Renal pelvis (tissue), 12 donors: ENCODE measurements at places on chromosomes 13 and 19. TPM values are rescaled to one million over a fixed set of nuclear protein-coding genes. Genes with fewer than 3 reads are reported as not detected.

DNA sequence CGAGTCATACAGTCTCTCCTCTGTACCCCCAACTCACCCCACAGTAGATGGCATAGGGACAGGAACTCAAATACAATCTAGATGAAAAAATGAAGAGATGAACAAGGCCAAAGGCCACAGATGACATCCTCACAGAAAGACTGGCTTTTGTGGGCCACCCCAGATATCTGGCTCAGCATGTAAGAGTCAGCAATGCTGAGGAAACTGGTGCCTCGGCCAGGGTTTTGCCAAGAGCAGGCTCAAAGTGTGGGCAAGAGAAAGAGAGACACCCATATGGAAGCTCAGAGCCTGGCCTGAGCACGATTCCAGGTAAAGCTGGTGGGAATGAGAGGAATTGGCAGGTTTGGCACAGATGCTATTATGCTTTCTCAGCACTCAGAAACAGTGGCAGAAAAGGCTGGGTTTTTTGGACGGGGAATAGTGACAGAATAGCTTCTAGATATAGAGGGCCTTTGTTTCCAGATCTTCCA, 460.6 kb downstream of the FOXO1 start:
- DNase-seq: no peak

DNA sequence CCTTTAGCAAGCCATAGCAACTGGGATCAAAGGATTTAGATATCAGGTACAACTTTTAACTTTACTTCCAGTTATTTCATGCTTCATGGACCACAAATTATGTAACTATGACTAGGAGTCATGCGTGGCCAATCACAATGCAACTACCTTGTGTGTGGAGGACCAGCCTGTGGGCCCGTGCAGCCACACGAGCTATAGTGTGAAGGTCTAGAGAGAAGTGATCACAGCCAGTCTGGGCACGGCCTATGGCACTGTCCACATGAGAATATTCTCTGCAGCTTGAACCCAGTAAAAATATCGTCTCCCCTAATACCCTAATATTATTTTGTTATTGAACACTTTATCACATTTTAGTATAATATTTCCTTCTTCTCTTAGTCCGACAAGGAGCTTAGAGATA, 464.9 kb upstream of the MIR17HG start:
- no peak for DNase-seq

DNA sequence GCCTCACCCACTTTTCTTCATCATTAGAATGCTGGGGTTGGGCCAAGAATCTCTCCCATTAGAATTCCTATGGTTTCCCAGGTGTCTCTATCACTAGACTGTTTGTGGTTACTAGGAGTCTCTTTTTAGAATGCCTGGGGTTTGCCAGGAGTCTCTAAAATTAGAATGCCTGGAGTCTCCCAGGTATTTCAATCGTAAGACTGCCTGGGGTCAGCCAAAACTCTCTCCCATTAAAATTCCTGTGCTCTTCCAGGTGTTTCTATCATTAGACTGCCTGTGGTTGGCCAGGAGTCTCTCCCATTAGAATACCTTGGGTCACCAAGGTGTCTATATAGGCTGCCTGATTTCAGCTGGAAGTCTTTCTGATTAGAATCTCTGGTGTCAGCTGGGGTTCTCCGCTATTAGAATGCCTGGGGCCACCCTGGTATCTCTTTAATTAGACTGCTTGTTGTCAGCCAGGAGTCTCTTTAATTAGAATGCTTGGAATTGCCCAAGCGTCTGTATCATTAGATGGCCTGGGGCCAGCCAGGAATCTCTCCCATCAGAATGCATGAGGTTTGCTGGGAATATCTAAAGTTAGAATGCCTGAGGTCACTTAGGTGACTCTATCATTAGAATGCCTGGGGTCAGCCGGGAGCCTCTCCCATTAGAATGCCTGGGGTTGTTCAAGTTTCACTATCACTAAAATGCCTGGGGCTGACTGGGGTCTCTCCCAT, 1479.2 kb downstream of the UQCRFS1 start:
- DNase-seq: no peak

- DNase-seq: no peak
Observed at GRCh38 chr13:97142452-97142851, 79.7 kb upstream of the MBNL2 start.

GRCh38 chr13:105220881-105221280, 1314.6 kb downstream of the EFNB2 start:
- no peak for DNase-seq

The CD177 gene
- 0.44 TPM for polyA plus RNA-seq

The PIN1 gene
- 77.5 TPM for polyA plus RNA-seq

The DAND5 gene
- 0.19 TPM for polyA plus RNA-seq

The RAX2 gene
- not detected for polyA plus RNA-seq

The CPB2 gene
- 0.10 TPM for polyA plus RNA-seq
